Pulmonary artery endothelial cell (primary cell): ENCODE measurements at places on chromosomes 7 and 10.
A peak's percentile ranks its signal among the peaks of the same experiment; 100 is the strongest.

GRCh38 chr7:157076466-157076865 is 62.3 kb upstream of the UBE3C start:
- DNase-seq, result no peak

DNA sequence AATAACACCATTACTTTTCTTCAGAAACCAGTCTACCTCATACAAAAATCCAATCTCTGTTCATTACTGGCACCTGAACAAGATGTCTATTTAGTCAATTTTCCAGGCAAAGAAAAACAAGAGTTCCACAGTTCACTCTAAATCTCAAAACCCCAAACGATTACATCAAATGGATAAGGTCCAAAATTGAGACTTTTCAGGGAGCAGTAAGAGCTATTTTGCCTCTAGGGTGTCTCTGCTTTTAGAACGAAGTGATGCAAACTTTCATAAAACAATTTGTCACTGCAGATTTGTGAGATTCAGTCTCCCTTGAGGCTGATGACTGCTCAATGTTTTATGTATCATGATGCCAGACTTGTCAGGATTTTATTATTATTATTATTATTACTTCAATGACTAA is 937.0 kb upstream of the PHF14 start:
- DNase-seq, result no peak

DNA sequence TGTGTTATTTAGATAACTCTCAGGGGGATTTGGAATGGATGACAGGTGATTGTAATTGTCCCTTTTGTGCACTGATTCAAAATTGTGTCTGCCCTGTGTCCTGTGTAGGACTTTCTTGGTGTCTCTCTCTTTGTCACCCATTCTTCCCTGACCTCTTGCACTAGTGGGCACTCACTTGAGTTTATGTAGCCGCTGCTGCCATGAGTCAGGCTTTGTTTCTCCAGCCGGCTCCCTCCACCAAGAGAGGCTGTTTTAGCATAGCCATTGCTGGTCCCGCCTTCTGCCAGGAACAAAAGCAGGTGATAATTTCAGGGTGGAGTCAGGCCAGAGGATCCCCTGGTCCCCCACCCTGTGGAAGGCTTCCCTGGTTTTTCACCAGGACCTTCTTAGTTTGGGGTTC is 8.4 kb downstream of the COL17A1 start:
- no peak for DNase-seq

DNA sequence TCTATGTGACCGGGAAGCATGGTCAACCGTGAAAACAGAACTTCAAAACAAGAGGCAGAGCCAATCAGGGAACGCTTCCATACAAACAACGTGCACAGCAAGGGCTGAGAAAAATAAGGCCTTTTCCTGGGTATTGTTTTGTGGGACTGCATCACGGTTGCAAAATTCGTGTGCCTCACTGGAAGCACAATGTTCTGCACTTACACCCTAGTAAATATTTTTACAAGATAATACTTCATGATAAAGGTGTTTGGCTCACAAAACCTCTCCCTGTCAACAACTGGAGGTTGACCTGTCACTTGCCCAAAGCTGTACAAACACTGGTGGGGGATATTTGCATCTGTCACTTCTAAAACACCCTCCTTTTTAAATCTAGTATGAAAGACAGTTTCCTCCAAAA is 37.0 kb downstream of the KLF6 start:
- DNase-seq, result peak; percentile 37

- no peak for DNase-seq
Observed at GRCh38 chr10:123463181-123463580, 203.0 kb upstream of the GPR26 start.

DNA sequence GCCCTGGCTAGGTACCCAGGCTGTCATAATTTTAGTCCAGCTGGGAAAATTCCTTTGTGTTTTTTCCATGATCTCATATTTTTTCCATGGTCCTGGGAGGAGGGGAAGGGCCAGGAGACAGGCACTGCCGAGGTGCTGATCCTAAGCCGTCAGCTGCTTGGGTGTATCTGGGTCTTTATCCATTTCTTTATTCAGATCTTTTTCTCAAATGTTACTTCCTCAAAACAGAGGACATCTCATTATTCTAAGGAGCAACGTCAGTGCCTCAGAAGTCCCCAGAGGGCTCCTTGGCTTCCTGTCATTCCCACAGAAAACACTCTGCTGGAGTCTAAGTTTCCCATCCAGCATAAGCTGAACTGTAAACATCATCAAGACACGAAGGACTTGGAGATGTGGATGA is 2.8 kb upstream of the OR6V1 start:
- DNase-seq, result no peak
